ENCODE measurements at places on chromosomes 12 and 14.

DNA sequence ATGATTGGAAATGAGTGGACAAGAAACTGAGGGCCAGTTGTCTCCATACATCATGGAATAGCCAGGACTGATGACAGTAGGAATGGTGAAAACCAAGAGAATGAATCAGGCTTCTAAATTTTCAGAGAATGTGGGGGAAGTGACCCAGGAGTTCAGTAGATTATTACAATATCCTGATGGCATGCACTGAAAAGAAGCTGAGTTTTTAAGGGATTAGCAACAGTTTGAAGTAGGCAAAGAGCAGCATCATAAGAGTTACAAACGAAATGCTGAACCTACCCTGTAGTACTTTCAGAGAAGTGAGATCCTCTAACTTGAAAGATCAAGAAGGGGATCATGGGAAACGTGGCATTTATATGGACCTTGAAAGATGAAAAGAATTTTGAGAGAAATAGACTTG lies 13.2 kb downstream of the SLC2A14 start:
- no peak for DNase-seq

DNA sequence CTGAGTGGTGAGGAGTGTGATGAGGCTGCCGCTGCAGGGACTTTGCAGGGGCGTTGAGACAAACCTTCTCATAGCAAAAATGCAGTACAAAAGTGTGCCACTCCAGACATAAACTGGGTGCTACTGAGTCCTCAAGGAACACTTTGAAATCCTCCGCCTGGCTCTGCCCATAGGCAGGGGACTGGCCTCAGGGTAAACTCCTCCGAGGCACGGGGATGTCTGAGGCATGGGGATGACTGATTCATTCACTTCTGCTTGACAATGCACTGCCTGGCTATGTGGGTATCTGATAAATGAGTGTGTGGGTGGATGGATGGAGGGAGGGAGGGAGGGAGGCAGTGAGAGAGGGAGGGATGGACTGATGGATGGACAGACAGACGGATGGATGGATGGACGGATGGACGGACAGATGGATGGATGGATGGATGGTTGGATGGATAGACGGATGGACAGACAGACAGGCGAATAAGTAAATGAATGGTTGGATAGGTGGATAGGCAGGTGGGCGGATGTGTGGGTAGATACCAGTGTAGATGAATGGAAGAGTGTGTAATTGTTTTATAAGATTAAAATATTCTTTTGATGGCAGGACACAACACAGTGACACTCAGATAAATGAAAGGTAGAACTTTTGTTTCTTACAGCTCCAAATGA lies 2.1 kb upstream of the BDKRB2 start:
- DNase-seq, result no peak

- no peak for DNase-seq
These were observed 7.8 kb downstream of the ACVRL1 start for GRCh38 chr12:51915003-51915625.

- DNase-seq, result no peak
These were observed 274.0 kb downstream of the VRK1 start for GRCh38 chr14:97071177-97071576.

DNA sequence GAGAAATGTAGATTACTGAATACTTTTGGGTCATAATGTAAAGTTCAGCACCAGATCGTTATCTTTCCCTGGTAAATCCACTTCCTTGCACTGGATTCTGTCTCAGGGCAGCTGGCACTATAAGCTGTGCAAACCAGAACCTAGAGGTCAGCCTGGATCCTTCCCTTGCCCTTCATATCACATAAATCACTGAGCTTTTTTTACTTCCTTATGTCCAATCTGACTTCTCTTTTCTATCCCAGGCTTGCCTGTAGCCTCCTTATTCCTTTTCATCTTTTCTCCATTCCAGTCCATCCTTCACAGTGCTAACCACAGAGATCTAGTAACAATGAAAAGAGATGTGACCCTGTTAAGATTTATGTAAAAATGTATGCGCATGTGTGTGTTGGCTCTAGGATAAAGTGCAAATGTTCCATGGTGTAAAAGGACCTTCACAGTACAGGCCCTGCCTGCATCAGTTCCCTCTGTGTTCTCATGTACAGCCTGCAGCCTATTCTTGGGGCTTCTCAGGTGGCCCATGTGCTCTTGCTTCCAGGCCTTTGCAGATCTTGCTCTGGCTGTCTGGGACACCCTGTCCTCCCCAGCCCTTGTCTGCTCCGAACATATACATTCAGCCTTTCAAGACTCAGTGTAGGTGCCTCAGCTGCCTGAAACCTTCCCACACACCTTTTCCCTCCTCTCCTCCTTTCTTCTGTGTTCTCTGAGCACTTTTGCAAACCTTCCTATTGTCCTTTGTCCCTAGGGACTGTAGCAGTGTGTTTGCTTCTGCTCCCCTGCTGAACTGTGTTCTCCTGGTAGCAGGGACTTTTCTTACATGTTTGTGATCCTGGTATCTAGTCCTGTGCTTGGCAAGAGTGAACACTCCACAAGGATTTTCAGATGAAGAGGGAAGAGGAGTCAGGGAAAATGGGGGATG lies 30.0 kb downstream of the PELI2 start:
- DNase-seq, result no peak

DNA sequence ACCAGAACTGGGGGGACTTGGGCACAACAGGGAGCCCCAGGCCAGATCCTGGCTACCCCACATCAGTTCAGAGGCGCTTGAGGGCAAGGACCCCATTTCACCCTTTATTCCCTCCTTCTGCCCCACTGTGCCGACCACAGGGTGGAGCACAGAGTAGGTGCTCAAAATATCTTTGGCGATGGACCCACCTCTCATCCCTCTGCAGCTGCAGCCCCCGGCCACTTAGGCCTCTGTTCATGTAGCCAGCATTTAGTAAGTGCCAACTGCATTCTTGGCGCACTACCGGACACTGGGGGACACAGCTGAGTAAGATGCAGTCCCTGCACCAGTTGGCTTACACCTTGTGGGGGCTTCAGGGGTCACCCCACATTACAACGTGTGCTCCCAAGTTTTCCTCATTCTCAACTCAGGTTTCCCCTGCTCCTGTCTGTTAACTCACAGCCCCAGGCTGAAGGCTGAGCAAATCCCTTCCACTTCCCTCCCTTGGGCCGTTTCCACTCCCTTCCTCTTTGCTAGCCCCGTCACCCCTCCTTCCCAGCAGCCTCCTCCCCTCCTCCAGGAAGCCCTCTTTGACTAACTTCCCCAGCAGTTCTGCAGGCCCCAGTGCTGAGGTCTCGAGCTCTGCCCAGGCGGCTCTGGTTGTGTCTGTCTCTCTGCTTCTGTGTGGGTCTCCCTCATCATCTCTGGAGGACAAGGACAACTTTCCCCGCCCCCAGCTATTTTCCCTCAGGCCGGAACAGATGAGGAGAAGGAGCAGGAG lies 26.5 kb downstream of the KRT80 start:
- DNase-seq, result peak; percentile 55

DNA sequence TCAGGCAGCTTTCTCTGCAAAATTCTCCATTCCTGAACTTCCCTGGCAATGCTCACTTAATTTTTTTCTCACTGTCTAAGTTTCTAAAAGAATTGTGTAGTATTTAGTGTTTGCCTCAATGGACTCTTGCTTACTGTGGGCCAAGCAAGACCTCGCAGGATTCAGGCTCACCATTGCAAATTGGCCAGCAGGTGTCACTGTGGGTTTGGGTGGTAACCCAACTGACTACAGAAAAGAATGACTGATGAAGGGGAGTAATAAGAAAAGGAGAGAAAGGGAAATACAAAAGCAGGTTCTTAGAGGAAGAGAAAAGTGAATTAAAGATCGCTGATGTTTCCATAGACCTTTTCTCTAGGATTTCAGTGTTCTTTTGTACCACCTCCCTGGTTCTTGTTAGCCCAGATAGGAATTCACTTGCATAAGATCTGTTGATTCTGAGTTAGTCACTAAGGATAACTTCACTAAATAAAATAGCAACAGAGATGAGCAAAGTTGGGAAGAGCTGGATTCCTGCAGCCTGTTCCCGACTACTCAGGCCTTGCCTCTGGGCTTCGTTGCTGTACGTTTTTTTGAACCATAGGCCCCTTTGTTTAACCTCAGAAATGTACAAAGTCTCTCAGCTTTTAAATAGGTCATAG lies 386.5 kb upstream of the DDHD1 start:
- peak; percentile 25 for DNase-seq

All from GDM1 (cell line).